CD4-positive, alpha-beta T cell treated with Interleukin-1 beta for 1 hour (primary cell): ENCODE measurements at places on chromosomes 12 and 14.

DNA sequence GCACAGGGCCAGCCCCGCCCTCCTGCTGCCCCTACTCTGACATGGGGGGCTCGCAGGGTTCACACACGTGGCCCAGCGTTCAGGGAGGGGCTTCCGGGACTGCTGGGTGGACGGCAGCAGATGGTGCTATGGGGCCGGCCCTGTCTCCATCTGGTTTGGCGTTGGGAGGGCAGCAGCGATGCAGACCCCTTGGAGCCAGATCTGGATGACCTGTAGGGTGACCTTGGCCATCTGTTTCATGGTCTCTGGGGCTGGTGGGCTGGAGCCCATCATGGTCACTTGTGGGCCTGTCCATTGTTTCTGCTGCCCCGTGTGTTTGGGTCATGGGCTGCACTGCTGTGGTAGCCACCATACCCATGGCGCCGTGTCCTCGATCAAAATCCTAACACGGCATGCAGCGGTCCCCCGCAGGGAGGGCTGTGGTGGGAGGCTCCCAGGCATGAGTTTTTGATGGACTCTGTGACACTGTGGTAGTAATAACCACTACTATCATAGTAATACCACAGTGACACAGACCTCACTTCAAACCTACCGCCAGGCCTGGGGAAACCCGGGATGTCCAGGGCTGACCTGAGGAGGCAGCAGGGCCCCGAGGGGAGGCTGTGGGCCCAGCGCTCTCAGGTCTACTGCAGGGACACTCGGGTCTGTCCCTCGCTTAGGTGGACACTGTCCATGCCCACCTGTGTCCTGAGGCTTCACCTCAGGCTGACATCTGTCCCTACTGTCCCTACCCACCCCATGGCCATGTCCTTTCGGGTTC is 359.4 kb downstream of the TMEM121 start:
- no peak for DNase-seq

DNA sequence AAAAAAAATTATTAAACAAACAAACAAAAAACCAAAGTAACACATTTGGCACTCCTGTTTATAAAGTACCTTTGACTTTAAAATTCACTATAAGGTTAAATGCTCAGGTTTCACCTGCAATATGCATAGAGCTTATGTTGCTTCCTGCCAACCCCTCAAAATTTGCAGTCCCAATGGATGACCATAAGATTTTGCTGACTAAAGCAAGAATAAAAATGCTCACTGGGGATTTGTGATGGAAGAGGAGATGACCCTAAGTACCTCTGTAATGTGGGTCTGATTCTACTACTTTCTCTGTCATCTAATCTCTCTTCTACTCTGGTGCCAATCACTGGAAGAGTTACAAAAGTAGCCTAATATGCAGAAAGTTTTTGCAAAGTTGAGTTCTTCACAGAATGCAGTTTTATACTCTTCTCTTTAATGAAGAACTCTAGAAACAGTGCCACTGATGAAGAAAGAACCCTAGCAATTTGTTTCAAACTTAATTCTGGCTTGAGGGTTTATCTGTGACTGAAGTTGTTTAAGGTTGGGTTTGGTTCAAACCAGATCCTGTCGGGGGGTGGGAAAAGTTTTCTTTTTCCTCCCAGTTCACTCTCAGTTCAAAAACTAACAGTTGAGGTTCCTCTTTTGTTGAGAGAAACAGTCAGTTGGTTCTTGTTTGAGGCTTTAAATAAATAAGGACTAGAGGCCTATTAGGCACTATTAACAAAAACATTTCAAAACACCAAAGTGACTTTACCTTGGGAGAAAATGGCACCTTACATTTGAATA is 10.9 kb downstream of the WASHC3 start:
- DNase-seq, result no peak

DNA sequence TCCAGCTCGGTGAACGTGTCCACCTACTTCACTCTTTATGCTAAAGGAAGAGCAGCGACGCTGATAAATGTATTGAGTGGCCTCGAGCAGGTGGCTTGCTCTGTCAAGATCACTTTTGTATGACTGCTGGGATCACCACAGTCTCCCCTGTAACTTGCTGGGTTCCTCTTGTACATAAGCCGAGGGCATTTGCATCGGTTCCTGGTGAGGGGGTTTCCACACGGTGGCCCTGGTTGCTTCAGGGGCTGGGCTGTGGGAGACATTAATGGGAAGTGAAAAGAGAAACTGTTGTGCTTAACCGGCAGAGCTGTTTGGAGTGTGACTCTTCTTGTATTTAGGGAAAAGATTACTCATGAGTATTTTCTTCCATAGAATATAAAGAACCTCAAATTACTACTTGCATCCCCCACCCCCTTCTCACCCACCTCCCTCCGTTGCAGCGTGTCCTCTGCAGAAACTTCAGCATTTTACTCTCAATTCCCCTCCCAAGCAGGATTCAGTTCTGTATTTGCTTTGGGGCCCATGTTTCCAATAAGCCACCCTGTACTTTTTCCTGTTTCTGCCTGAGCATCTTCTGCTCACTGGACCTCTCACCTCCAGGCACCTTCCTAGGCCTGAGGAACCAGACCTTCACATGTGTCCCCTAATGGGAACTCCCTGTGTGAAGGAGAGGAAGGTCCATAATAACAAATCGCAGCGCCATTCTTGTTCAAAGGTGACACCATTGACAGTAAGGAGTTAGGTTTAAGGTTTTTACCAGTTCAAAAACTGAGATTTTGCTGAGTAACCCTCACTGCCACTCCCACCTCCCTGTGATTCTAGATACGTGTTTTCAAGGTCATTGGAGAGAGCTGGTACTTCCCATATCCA is 187.0 kb downstream of the ETV6 start:
- peak; percentile 82 for DNase-seq

GRCh38 chr12:19248929-19249602 is 119.5 kb downstream of the PLEKHA5 start:
- no peak for DNase-seq

DNA sequence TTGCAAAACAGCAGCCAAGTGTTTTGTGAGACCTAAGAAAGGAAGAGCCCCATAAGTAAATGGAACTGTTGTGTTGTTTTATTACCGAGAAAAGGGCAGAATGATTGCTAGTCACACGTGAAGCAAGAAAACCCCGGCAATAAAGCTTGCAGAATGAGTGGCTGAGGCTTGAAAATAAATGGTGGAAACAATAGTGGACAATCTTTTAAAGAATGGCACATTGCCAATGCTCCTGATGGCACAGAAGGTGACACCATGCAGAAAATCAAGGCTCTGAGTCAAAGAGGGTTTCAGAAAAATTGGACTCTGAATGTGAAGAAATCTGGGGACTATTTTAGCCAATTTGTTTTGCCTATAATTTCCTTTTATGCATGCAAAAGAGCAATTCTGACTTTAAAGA is 4.0 kb upstream of the AQP2 start:
- no peak for DNase-seq

DNA sequence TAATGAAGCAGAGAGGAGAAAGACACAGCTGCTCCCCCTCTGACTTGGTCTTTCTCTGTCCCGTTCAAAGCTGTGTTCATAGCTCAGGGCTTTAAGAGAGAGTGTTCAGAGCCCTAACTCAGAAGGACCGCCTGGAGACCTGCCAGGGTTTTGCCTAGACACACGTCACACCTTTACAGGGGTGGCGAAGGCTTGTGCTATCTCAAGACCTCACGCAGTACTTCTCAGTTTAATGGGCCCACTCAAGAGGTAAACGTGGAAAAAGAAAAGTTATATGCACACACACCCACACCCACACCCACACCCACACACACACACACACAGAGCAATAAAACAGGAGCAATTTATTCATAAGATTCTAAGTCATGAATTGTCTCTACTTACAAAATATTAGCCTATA is 374.3 kb downstream of the C12orf75 start:
- DNase-seq, result no peak

DNA sequence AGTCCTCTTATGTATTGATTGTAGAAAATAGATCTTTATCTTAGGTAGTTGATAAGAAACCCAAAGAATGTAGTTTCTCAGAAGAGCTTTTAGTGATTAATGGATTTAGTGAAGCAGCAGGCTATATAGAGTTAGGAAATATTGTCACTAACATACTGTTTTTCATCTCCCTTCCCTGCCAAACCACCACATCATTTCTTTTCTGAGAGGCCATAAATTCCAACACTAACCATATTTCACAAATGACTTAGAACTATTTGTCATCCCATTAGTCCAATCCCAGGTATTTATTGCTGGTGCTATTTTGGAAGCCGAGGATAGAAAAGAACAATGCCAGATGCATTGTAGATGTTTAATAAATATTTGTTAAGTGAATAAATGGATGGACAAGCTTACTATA is 185.7 kb downstream of the KICS2 start:
- DNase-seq, result no peak

DNA sequence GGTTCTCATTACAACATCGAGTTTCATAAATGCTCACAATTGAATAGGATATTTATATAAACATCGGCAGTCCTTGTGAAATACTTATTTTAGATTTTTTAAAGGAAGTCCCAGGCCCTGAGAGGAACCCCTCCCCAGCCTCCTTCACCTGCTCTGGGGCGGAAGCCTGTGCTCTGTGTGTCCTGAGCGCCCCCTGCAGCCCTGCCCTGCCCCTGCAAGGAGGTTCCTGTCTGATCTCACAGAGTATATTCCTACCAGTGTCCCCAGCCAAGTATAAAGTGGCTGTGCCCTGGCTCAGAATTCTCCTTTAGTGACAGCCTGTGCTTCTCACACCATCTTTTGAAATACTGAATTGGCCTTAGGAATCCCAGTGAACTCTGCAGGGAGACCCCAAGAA is 659.5 kb downstream of the TMEM121 start:
- DNase-seq, result peak; percentile 65

DNA sequence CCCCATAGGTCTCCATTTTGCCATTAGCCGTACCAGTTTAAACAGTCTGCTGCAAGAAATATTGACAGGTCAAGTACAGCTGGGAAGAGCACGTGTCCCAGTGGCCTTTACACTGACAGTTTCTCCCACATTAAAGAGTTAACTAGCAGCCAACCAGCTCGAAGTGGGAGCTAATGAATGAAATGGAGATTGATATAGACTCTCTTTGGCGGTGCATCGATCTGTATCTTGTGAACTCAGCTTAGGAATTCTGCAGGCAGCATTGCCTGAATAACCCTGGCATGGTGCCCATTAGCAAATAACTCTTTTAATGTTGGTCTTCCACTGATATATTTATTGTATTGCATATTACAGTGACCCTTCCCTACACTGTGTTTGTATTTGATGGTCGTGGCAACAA is 319.4 kb downstream of the EGLN3 start:
- DNase-seq, result no peak

DNA sequence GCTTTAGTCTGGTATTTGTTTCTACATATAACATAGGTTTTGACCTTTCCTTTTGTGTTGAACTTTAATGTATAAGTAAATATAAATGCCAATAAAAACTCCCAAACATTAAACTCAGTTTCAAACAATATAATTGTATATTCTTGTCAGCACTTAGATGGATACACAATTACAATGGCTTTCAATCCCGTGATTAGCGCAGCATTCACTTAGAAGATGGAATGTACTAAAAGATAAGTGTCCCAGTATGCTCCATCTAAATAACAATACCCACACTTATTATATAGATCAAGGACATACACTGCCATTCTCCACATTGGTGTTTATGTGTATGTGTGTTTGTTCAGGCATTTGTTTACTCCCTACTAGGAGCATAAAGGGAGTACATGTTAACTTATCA is 193.1 kb downstream of the SOX5 start:
- no peak for DNase-seq

- DNase-seq, result no peak
These were observed 373.6 kb downstream of the GLT1D1 start for GRCh38 chr12:129226851-129227250.

- no peak for DNase-seq
These were observed 107.0 kb downstream of the ETV6 start for GRCh38 chr12:11756523-11756922.

GRCh38 chr14:80587096-80587724 is 354.3 kb downstream of the CEP128 start:
- no peak for DNase-seq

DNA sequence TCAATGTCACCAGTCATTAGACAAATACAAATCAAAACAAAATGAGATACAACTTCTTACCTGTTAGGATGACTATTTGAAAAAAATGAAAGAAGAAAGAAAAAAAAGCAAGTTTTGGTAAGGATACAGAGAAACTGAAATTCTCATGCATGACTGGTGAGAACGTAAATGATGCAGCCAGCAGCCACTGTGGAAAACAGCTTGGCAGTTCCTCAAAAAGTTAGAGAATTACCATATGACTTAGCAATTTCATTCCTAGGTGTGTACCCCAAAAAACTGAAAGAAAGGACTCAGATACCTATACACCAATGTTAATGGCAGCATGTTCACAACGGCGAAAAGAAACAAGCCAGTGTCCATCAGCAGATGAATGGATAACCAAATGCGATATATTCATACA is 26.6 kb downstream of the NINJ2 start:
- DNase-seq, result no peak

GRCh38 chr12:76588881-76589565 is 29.5 kb upstream of the OSBPL8 start:
- peak; percentile 1 for DNase-seq

- peak; percentile 67 for DNase-seq
These were observed 21.8 kb upstream of the KRT78 start for GRCh38 chr12:52870361-52871290.

- no peak for DNase-seq
These were observed 164.7 kb upstream of the PRMT8 start for GRCh38 chr12:3326156-3326849.

DNA sequence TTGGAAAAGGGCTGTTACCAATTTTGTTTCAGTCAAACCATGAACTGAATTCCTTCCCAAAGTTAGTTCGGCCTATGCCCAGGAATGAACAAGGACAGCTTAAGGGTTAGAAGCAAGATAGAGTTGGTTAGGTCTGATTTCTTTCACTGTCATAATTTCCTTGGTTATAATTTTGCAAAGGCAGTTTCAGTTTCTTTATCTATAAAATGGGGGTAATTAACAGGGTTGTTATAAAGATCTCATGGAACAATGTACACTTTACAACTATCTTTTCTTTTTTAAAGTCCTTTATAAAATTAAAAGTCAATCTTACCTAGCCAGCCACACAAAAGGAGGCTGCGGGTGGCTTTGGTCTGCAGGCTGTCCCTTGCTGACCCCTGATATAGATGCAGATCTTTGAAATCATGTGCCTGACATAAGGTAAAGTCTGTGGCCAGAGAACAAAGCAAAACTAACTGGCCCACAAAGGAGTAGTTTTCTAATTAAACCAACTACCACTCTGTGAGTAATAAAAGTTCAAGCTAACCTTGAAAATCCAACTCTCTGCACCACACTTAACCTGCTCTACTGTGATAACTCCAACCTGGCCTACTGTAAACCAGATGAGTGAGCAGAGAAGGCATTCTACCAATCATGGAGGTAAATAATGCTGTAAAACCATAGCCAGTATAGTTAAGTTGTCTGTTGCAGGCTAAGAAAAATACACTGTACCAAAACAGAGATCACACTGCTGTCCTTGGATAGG is 49.5 kb downstream of the SLC38A1 start:
- no peak for DNase-seq

GRCh38 chr12:12020762-12021161 is 50.0 kb upstream of the BCL2L14 start:
- DNase-seq, result no peak

- no peak for DNase-seq
These were observed 280.3 kb downstream of the ADAMTS20 start for GRCh38 chr12:43271659-43272058.
